Fibroblast of skin of back (primary cell): ENCODE measurements at places on chromosomes 5 and 9.

DNA sequence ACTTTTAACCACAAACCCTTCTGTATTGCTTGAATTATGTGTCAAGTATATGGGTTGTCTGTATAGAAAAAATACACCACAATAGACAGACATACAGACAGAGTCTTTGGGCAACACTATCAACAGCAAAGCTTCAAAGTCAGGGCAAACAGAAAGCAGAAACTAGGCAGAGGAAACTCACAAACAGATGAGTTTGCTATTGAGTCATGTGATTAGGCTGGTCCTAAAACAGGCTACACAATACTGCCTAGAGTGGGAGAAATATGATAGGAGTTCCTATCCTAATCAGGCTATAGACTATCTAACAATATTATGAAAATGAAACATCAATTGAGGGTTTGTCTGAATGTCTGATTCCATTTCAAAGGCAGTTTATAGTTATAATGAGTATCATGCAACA lies 156.4 kb downstream of the EDIL3 start:
- no peak for DNase-seq

DNA sequence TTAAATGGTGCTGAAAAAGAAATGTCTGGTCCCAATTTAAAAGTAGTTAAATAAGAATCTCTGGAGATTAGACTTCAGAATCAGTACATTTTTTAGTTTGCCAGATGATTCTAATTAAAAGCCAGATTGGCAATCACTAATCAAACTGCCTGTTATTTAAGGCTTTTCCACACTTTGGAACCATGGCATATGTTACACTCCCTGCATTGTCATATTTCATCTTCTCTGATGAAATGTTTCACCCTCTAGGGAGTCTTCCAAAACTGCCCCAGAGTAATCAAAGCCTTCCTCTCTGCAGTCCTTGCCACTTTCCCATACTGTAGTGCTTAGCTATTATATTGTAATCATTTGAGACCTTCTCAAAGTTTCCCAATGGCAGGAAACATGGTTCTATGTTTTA lies 17.5 kb upstream of the OR13C9 start:
- no peak for DNase-seq

- no peak for DNase-seq
Measured at GRCh38 chr9:14888875-14889274, 21.4 kb downstream of the FREM1 start.

DNA sequence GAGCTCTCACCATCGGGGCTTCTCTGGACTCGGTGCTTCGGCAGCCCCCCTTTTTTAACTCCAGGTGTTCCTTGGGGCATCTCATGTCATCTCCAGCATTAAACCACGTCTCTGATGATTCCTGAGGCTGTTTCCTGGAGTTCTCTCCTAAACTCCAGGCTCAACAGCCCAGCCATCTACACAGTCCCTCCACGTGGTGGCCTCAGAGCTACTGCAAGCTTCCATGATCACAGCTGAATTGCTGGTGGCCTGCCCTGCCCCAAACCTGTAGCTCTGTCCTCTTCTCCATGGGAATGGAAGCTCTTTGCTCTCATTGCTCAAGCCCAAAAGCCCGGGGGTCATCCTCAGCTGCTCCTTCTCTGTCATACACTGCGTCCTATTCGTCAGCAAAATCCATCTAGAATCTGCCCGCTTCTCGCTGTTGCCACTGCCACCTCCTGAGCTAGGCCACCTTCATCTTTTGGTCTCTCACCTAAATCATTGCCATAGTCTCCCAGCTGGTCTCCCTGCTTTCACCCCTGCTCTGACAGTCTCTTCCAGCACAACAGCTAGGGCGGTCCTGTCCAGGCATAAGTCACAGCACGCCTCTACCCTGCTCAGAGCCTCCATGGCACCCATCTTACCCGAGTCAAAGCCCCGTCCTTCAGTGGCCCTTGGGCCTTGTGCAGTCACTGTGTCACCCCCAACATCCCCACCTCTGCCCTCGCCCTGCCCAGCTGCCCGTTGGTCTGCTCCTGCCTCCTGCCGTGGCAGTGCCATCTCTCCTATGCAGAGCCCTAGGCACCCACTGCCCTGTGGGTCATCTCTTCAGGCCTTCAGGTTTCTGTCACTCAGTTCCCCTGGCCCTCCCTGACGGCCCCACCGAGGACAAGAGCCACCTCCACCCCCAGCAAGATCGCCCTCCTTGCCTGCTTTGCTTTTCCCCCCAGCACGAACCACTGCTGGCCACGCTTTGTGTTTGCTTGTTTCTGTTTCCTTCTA lies 6.4 kb downstream of the B4GALT7 start:
- DNase-seq, result no peak

- peak; percentile 3 for DNase-seq
Measured at GRCh38 chr5:67581203-67581602, 384.6 kb upstream of the CD180 start.
